Cerebellum (tissue), 4 donors: ENCODE measurements at places on chromosomes 13 and 19. TPM values are rescaled to one million over a fixed set of nuclear protein-coding genes. Genes with fewer than 3 reads are reported as not detected.

DNA sequence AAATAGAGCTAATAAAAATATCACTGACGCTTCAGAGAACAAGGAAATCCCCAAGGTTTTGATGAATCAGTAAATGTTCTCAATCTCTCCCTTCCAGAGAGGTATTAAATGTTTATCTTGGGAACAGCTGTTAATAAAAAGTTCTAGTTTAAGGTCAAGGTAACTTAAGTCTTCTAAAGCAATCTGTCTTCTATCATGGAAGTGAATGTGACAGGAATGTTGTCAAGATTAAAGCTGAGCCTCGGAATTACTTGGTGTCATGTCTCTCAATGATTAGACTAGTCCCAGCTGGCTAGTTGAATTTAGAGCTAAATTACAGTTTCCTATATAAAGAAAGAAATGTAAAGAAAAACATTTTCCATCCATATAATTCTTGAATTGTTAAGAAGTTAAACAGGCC lies 23.4 kb downstream of the ESD start:
- DNase-seq = no peak

GRCh38 chr13:68940049-68940448 lies 1167.6 kb upstream of the ATXN8OS start:
- DNase-seq = no peak

DNA sequence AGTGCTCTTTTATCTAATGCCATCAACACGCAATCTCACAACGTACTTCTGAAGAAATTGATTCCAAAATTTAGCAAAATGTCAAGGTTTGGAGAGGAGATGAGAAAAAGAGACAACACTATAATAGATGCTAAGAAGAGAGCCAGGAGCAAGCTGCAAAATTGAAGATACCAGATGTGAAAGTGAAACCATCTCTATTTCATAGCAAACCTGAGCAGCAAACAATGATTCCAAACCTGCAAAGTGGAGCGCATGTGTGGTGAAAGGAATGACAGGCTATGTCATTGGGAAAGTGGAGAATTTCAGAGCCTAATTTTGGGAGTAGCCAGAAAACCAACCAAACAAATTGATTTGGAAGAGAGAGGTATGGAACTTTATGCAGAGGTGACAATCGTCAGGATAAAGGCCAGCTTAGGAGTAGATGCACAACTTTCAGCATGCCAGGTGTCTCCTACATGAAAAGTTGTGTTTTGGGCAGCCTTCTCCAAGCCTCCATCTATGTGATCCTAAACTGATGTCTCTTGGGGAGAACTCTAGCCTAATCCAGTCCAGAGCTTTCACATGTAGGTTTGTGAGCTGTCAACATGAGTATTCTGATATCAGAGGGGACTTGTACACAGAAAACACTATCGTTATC lies 158.4 kb upstream of the FNDC3A start:
- DNase-seq = no peak

Gene CGB8
- not detected for total RNA-seq

DNA sequence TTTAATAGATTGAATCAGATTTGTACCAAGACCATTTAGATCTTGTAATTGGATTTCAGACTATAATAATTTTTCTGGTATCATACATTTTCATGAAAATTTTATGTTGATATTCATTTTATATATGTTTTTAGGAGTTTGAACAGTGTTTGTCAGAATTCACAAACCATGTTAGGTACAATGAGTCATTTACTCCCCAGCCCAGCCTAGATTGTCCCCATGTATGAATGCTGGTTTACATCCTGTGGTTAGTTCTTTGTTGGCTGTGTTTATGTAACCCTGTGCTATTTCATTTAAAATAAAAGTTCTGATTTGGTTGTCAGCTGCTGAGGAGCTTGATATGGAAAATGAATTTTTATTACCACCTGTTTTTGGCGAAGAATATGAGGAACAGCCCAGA lies 96.7 kb downstream of the GJA3 start:
- no peak for DNase-seq
